NCI-H748 treated with DMSO at 0.1 percent for 48 hours (cell line): ENCODE measurements at places on chromosomes 12 and 14.
A peak's percentile ranks its signal among the peaks of the same experiment; 100 is the strongest.

GRCh38 chr12:62640910-62641448 lies 174.4 kb downstream of the MON2 start:
- no peak for DNase-seq

DNA sequence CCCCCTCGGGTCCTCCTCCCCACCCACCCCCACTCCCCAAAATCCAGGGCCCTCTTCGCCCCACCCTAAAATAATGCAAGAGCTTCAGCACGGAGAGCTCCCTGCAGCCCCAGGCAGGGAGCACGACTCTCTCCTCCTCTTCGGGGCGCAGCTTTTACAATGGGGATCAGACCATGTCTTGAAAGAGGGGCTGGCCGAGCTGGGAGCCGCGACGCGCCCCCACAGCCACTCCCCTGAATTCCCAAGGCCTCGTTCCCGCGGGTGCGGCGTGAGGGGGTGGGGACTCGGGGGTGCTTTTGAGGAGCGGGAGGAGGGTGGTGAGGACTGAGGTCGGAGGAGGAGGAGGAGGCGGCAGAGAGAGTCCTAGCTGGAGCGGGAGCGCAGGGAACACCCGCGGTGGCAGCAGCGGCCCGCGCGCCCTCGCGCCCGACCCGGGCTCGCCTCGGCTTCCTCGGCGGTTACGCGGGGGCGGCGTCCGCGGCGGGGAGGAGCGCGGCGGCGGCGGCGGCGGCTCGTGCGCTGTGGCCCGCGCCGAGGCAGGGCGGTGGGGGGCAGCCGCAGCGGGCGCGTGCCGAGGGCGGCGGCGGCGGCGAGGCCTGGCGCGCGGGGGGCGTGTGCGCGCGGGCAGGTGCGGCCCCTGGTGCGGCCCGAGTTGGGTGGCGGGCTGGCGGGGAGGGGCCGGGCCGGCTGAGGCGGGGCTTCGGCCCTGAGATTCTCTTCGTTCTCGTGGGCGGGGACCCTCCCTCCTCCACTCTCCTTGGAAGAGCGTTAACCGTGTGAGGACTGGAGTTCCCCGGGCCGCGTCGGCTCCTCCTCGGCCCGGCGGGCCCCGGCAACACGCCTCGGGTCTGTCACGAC lies at the start of gene ANKS1B:
TSS of gene ANKS1B (minus strand) at position 666 of the 858 bp plus-strand sequence. CDS start 699 bp downstream, outside the sequence.
- peak; percentile 35 for DNase-seq

DNA sequence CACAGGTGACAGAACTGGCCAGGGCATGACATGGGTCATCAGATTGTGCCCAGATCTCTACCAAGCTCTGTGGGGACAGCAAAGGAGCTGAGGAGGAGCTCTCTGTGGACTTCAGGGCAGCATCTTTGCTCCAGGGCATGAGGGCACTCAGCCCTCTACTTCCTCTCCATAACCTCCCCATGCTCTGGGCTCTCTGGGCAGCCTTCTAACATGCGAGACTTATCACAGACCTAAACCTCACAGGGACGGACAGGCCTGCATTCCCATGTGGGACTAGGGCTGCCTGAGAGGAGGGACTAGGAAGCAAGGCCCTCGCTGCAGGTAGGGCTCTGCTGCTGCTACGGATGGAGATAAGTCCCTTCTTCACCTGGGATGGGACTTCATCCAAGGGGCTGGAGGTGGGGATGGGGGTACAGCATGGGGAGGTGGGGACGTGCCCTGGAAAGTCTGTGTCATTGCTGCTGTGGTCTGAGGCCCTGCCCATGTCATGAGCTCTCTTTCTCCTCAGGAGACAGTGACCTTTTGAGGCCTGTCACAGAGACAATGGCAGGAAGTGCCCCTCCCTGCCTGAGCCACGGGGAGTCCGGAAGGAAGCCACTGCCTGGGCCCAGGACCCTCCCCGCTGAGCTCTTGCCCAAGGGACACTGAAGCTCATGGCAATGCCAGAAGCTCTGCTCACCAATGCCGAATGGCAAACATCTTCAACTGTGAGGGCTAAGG lies 44.1 kb downstream of the PITPNM2 start:
- DNase-seq = no peak

GRCh38 chr12:47223031-47223847 lies 143.5 kb upstream of the AMIGO2 start:
- no peak for DNase-seq

GRCh38 chr14:52846591-52846990 lies 55.2 kb upstream of the GNPNAT1 start:
- DNase-seq = no peak

- no peak for DNase-seq
Measured at GRCh38 chr12:68791897-68792481, 16.0 kb upstream of the MDM2 start.
